Fibroblast of pulmonary artery (primary cell): ENCODE measurements at places on chromosomes 11 and 22.

DNA sequence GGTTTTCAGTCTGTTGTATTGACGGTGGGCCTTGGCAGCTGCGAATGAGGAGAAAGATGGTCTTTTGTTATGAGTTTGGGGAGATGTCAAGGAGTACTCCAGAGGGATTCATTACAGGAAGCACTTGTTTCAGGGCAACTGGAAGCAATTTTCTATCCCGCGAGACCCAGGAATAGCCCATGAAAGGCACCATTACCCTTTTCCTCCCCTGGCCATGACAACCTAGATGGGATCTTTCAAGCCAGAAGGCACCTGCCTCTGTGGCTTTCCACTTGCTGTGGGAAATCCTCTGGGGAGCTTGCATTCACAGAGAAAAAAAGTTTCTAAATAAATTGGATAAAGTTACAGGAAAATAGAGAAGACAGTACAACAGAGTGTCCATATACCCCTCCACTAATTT lies 2.7 kb downstream of the ZNF215 start:
- DNase-seq: no peak

- peak; percentile 40 for DNase-seq
Measured at GRCh38 chr11:73412308-73412707, 36.1 kb downstream of the RELT start.

DNA sequence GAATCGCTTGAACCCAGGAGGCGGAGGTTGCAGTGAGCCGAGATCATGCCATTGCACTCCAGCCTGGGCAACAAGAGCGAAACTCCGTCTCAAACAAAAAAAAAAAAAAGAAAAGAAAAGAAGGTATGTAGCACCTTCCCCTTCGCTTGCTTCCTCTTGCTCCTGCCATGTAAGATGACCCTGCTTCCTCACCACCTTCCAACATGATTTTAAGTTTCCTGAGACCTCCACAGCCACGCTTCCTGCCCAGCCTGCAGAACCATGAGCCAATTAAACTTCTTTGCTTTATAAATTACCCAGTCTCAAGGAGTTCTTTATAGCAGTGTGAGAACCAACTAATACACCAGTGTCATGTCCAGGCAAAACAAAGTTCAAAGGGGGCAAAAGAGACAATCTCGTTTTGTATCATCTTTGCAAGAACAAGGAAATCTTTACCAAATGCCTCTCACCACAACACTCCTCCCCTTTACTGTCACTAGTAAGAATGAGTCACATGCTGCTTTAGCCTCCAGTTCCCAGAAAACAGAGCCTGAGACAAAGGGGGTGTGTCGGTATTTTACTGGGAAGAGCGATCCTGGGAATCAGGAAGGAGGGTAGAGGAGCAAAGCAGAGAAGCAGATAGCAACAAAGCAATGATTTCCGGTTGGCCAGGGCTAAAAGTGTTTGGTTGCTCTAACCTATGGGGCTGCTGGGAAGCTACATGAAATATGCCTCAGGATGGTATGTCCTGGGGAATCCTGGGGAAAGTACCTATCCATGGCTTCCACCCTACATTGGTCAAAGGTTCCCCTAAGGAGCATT lies 10.5 kb upstream of the MCHR1 start:
- peak; percentile 96 for DNase-seq

- no peak for DNase-seq
Measured at GRCh38 chr22:39610246-39610645, 39.7 kb downstream of the CACNA1I start.

DNA sequence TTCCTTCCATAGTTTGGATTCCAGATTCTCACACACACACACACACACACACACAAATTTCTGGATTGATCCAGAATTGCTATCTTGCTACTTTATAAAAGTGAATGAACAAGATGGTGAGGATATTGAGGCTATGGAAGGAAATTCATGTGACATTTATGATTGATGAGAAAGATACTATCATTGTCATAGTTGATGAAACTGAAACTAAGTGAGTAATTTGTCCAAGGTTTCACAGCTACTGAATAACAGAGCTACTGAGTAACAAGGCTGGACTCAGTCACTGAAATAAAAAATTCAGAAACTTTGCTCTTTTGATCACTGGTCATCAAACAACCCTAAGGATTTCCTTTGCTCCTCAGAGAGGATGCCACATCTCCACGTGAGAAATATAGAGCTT lies 16.2 kb downstream of the OR5D16 start:
- DNase-seq: no peak

DNA sequence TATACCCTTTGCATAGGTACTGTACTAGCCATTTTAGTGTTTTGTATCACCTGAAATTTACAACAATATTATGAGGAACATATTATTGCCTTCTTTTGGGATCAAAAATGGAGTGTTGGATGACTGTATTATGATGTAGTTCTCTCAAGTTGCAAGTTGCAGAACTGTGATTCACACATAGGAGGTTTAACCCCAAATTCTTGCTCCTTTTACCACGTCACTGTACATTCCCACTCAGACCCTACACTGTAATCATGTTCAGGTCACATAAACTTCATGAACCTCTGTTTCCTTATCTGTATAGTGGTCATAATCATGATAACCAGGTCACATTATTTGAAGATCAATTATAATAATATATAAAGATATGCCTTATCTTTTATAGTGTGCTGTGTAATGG lies 925.1 kb upstream of the TENM4 start:
- no peak for DNase-seq

DNA sequence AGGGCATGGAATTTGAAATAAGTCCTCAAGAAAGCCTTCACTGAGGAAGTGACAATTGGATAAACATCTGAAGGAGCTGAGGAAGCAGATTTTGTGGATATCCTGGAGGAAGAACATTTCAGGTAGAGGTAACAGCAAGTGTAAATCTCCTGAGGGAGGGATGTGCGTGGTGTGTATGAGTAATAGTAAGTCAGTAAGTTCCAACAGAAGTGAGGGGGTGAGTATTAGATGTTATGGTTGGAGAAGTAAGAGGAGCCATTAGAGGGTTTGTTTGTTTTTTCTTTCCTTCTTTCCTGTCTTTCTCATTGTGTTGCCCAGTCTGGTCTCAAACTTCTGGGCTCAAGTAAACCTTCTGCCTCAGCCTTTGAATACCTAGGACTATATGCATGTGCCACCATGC lies 29.0 kb downstream of the ANKRD42 start:
- no peak for DNase-seq

DNA sequence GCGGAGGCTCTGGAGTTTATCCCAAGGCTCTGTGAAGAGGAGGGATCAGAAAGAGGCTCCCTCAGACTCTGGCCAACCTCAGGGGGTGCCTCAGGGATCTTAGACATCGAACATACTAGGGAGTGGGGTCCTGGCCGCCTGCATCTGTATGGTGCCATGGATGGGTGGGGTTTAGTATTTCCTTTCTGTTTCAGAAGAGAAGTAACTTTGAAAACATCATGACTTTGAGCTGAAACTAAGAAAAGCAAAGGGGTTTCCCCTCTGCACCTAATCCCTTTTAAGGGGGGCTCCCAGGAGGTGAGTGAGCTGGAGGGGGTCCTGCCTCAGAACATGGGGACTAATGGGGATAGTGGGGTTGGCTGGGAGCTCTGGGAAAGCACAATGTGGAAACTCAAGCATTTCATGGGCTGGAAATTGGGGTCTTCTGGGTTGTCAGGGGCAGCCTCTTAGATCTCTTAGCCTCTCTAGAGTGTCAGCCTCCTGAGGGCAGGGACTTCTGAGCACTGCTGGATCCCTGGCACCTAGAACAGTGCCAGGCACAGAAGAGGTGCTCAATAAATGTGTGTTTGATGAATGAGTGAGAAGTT lies 11.8 kb upstream of the SSTR3 start:
- DNase-seq: no peak

GRCh38 chr11:1531449-1532013 lies 40.5 kb downstream of the DUSP8 start:
- no peak for DNase-seq

DNA sequence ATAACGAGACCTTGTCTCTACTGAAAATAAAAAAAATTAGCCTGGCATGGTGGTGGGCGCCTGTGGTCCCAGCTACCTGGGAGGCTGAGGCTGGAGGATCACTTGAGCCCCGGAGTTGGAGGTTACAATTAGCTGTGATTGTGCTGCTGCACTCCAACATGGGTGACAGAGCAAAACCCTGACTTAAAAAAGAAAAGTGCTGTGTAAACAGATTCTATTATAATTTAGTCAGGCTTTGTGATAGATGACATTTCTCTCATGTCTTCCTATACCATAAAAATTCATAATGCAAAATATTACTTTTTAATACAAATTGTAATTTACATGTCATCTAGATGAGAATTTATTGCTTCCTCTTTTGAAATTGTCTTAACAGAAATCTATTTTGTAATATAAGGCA lies 94.1 kb downstream of the MTMR3 start:
- DNase-seq: no peak

GRCh38 chr11:70433526-70433925 lies 35.2 kb downstream of the CTTN start:
- DNase-seq: no peak

DNA sequence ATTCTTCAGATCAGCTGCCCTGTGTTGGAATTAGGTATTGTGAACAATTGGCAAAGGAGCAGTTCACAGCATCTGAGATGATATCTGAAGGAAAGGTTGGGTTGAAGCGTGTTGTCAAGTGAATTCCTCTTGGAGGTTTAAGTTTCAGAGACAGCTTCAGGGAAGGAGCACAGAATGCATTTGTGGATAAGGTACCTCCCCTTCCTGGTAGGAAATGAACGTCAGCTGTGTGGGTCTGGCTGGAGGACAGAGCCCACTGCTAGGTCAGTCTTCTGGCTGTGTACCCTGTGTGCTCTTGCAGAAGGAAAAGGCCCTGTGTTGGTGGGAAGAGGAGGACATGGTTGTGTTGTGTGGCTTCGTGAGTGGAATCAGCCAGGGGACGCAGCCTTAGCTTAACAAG lies 88.1 kb upstream of the GAL start:
- DNase-seq: no peak

DNA sequence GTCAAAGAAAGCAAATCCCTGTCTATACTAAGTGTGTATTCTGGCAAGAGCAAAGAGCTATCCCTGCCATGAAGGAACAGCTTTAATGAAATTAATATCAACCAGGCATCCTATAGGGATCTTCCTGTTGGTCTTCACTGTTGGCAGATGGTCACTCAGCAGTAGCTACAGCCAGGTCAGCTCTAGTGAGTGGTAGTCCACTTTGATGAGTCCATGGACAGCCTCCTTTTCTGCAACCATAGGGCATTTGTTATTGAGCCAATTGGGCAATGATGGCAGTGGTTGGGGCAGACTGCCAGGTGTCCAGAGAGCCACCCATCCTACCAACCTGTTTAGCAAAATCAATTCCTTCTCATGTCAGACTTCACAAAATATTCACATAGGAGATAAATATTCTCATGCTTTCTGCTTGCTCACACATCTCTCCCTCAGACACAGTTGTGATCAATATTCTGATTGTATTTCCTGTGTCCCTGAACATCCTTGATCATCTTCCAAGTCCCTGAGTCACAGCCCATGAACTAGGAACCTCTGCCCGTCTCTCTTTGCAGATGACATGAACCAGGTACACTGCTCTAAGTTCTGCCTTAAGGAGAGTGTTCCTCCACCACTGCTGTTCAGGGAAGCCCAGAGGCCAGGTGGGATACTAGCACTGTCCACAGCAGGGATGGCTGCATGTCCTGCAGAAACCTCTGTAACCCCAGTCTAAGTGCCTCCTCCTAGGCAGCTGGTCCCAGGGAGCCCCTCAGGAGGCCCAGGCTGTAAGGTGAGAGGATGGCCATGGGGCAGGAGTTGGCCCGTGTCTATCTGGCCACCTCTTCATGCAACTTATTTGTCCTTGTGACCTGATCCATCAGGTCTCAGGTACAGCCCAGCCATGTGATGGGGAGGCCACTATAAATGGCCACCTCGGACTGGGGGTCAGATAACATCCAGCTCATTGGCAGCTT lies 74.2 kb upstream of the IGLL5 start:
- DNase-seq: no peak

DNA sequence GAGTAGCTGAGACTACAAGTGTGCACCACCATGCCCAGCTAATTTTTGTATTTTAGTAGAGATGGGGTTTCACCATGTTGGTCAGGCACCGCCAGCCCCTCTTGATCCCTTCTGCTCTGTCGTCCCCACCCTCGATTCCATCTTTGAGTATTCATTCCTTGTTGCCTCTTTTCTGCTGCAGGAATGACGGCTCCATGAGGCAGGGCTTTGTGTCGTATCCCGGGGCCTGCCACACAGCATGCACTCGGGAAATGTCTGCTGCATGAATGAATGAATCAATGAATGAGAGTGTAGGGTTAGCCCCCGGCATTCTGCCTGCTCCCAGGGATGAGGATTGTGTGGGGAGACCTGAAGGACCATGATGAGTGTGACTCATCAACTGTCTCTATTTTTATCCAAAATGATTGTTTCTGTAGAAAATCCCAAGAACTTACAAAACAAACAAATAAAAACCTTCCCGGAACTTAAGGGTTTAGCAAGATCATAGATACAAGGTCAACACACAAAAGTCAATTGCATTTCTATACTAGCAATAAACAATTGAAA lies 54.6 kb upstream of the SLC22A12 start:
- peak; percentile 6 for DNase-seq

DNA sequence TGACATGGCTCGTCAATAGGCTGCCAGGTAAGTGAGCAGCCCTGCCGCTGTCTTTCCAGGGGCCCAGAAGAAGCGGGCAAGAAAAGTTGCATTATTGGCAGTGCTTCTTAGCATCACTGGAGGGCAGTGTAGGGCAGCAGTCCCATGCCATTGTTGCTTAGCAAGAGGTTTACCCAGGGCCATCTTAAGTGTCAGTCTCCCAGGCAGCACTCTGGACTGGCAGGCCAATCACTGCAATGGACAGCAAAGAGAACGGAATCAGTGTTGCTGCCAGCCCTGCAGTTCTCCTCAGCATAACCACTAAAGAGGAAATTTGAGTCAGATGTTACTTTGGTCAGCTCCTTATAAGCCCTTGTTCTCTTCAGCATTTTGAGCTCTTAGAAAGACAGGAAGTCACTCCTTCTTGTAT lies 13.4 kb upstream of the GRK2 start:
- peak; percentile 63 for DNase-seq

GRCh38 chr11:68923614-68924013 lies 19.9 kb downstream of the IGHMBP2 start:
- no peak for DNase-seq

GRCh38 chr11:116192509-116193210 lies 580.1 kb downstream of the BUD13 start:
- DNase-seq: no peak

DNA sequence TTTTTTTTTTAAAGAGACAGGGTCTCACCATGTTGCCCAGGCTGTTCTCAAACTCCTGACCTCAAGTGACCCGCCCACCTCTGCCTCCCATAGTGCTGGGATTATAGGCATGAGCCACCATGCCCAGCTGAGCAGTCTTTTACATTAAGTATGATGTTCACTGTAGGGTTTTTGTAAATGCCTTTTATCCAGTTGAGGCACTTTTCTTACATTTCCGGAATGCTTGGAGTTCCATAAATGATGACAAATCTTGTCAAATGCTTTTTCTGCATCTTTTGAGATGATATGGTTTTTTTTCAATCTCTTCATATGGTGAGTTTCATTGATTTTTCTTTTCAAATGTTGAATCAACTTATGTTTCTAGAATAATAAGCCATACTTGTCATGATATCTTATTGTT lies 29.4 kb upstream of the CTTN start:
- no peak for DNase-seq

- no peak for DNase-seq
Measured at GRCh38 chr11:60056349-60056969, at the start of gene MS4A3. MS4A3 (plus strand) TSS chr11:60056665; CDS start chr11:60061161, 4,496 bp downstream.
